ENCODE measurements at places on chromosomes 5 and 9.

DNA sequence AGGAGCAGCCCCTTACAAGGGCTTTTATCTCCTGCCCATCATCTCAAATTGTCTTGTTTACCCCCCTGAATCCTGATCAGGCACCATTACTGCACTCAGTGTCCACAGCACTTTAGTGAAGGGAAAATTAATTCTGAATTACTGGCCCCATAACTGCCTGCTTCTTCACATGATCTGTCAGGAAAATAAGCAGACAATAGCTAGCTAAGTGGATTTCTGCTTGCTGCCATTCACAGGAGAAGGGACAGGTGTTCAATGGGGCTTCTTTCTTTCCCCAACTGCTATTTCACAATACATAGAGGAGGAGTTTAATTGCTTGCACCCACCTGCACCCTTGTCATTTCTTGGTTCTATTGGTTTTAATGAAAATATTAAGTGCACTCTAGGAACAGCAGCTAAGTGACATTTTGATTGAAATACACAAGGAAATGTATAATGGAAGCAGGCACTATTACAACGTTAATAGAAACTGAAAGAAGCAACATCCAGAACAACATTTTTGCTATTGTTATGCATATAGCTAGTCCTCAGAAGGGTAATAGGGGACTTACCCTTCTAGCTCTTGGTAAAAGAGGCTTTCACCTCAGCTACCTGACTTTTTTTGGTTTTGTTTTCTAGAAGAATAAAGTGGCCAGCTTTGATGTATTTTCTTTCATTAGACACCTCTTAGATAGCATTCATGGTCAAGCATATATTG lies 599.3 kb upstream of the TLE4 start:
- DNase-seq: no peak

DNA sequence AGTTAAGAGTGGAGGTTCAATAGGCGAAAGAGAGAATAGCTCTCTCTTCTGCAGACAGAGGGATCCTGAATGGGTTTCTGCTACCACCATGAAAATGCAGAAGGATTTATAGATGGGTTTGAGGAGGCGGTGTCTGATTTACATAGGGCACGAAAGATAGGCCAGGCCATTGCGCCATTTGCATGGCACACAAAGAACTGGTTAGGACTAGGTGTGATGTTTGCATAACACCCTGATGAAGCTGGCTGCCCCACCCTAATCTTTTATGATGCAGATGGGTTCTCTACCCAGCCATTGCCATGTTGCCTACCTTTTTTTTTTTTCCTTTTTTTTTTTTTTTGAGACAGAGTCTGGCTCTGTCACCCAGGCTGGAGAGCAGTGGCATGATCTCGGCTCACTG lies 51.4 kb upstream of the PDZD2 start:
- DNase-seq: no peak

- DNase-seq: no peak
These were observed 334.2 kb downstream of the IRX2 start for GRCh38 chr5:2417301-2417700.

DNA sequence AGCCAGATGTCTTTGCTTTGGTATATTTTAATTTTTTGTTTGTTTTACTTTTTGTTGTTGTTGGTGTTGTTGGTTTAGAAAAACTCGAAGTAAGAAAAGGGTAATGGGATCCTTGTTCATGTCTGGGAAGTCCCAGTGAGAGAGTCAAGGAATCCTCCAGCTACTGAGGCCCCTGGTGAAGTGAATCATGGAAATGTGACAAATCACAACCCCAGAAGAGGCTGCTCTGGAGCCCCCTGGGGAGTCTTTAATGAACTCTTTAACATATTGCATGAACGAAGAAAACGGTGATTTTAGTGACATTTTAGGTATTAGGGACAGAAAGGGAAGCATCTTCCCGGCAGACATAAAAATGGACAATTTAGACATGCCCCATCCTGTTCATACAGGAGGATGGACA lies 41.3 kb downstream of the TMEM174 start:
- no peak for DNase-seq

DNA sequence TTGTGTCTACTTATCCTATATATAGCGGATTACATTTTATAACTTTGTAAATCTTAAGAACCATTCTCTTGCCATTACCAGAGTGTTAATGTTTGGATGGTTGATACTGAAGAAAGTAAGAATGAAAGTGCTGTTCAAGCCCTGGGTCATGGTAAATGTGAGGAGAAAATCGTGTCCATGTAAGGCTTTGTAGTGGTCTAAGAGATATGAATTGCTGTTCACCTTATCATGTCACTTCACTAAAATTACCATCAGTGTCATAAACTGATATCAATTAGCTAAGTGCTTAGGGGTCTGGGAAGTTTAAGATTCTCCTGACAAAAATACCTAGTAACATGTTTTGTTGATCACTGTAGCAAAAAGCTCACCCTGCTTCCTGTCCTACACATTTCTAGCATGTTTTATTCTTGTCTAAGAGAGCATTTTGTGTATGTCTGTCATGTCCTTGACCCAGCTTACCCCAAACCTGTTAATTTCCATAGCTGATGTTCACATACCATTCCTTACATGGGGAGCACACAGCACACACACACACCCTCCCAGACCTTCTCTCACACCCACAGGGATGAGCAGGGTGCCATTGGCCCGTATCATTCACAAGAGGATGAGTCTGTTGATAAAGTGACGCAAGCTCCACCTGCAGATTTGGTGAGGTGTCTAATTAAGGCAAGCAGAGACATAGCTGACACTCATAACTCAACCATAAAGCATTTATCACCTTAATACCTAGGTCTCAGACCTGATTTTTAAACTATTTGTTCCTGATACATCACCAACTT lies 125.1 kb upstream of the PAM start:
- no peak for DNase-seq

GRCh38 chr9:2169035-2169434 lies 153.9 kb downstream of the SMARCA2 start:
- DNase-seq: no peak

GRCh38 chr5:163503106-163504078 lies 2.0 kb upstream of the MAT2B start:
- DNase-seq: no peak

- no peak for DNase-seq
These were observed 31.7 kb downstream of the BASP1 start for GRCh38 chr5:17249029-17249634.

- no peak for DNase-seq
These were observed 556.6 kb upstream of the TUSC1 start for GRCh38 chr9:26234865-26235264.

DNA sequence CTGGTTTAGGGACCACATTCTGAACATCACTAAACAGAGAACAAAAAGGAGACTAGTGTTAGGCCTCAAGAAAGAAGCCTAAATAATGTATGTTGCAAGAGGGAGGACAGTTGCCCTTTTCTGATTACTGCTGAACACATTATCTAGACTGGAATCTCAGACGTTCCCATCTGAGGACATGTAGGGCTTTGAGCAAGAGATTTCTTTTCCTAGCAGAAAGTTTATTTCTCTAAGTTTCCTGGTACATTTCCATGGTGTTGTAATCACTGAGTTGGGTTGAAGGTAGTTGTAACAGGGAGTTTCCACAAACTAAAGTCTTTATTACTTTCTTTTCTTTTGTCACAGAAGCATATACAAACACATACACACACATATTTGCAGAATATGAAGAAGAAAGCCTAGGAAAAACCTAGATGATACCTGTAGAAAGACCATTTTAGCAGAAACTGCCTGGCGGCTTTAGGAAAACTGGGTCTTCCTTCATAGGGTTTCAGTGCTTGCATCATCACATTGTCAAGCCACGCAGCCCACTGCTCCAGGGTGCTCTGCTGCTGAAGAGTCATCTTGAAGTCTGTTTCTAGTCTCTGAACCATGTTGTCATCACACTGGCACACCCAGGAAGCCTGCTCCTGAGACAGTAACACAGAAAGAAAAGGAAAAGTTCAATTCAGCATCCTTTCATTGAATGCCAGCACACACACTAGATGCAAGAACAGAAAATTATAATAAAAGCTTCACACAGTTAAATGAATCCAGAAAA lies 269.1 kb downstream of the RFX3 start:
- DNase-seq: no peak

GRCh38 chr9:138111607-138112006 lies 234.0 kb downstream of the CACNA1B start:
- no peak for DNase-seq

DNA sequence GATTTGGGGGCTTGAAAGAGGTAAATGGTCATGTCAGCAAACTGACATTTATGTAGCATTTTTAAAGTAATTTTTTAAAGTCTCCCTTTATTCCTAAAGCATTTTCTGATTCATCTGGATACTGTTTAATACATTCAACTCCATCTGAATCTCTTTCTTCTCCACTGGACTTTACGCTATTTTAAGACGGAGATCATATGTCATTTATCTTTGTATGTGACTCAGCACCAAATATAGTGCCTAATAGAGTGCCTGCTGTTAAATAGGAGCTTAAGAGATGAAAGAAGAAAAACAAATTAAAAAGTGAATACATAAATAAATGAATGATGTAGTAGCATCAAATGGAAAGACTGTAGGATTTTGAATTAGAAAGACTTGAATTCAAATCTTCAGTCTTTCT lies 548.8 kb upstream of the SMC2 start:
- no peak for DNase-seq

DNA sequence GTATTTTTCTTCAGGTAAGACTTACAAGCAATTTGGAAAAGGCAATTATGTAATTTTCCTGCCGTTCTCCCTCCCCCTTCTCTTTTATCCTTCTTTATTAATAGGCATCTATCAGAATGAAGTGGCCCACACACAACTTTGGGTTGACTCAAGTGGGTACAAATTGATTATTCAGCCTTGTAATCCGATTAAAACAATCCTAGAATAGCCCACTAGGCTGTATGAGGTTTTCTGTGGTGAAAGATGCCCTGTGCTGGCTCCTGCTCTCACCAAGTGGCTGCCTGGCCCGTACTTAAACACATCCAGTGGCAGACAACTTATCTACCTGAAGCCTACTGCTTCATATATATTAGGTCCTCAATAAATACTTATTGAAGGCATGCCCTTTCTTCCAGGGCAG lies 177.3 kb upstream of the C9orf72 start:
- DNase-seq: no peak

DNA sequence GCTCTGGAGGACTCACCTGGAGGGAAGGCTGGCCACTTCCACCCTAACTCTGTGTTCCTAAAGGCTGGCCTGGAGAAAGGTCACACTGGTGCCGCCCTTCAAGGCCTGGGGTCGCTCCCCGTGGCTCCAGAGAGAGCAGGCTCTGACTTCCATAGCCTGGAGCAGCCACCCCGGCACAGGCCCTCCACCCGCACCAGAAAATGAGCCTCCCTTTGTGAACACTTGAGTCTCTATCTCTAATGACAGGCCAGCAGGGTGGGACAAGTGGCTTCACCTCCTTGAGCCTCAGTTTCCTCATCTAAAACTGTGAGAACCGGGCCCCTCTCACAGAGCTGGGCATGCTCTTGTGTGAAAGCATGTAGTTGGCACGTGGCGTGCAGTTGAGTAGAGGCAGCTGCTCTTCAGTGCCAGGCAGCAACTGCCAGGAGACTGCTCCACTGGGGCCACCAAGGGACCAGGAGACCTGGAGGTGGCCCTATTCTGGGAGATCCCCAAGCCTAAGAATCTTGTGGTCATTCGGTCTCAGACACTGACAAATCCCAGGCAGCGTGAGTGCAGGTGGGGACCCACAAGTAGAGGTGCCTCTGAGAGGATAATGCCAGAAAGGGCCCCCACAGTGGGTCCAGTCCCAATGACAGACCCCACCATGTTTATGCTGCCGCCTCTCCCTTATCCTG lies 56.7 kb upstream of the GARNL3 start:
- no peak for DNase-seq

GRCh38 chr5:140025736-140026135 lies 17.4 kb downstream of the NRG2 start:
- DNase-seq: no peak

GRCh38 chr5:104914536-104915070 lies 1352.0 kb upstream of the NUDT12 start:
- no peak for DNase-seq

- no peak for DNase-seq
These were observed 330.1 kb downstream of the ADGRV1 start for GRCh38 chr5:90888511-90889324.

GRCh38 chr5:78738693-78739300 lies 90.2 kb upstream of the LHFPL2 start:
- DNase-seq: no peak

- no peak for DNase-seq
These were observed 139.8 kb upstream of the COL5A1 start for GRCh38 chr9:134501761-134502265.

- no peak for DNase-seq
These were observed 113.3 kb downstream of the ADRB2 start for GRCh38 chr5:148939676-148940075.

- DNase-seq: no peak
These were observed 19.1 kb downstream of the CAMSAP1 start for GRCh38 chr9:135888126-135888765.

DNA sequence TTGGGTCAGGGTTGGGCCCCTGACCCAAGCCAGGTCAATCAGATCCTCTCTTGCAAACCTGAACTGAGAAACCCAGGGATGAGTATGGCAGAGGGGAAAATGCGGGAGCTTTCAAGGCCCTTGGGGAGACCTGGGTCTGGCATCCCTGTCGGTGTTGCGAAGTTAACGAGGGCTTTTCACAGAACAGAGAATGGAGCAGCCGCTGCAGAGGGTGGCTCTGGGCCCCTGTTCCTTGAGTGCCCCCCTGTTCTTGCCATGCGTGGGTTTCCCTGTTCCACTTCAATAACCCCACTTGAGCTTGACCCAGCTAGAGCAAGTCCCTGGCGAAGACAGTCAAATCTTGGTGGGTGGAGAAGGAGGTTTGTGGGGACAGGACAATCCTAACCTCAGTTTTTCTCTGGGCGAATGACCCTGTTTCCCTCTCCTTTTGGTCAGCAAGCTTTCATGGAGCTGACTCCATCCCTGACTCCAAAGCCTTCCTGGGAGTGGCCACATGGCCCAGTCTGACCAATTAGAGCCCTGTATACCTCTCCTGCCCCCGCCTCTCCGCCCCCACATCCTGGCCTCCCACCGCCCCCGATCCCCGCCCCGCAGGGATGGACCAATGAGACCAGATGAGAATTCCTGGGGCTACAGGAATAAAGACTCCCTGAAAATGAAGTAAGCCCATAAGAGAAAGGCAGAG lies 2.9 kb upstream of the VDAC1 start:
- DNase-seq: no peak

DNA sequence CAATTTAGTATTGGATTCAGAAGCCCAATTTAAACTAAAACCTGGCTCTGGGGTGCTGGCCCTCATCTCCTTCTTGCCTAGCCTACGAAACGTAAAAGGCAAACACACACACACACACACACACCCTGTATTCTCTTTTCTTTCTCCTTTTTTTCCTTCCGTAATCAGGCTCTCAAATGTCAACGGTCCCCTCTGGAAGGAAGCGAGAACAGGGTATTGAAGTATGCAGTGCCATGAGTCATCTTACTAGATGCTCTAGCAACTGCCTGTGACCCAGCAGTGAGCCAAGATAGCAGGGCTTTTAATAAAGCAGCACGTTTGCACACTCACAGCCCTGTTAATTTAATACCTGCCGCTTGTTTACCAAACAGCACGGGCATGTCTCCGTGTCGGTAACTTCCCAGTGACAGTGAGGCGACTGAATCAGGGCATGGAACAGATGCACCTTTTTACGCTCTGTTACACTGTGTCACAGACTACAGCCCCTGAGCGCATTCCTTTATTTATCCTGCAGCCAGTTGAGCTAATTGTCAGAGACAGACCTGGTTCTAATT lies 243.8 kb downstream of the BNC2 start:
- DNase-seq: no peak

All from activated T-cell treated with anti-CD3 and anti-CD28 coated beads for 48 hours (primary cell).